ENCODE measurements at places on chromosomes 12 and 14.
A peak's percentile ranks its signal among the peaks of the same experiment; 100 is the strongest.

GRCh38 chr14:68795597-68796417 is 2.9 kb upstream of the ZFP36L1 start:
- DNase-seq = peak; percentile 84

GRCh38 chr14:91419451-91419850 is 1.8 kb upstream of the CCDC88C start:
- DNase-seq = no peak

GRCh38 chr12:109092497-109093021 is 713 bp downstream of the ALKBH2 start:
- DNase-seq = no peak

DNA sequence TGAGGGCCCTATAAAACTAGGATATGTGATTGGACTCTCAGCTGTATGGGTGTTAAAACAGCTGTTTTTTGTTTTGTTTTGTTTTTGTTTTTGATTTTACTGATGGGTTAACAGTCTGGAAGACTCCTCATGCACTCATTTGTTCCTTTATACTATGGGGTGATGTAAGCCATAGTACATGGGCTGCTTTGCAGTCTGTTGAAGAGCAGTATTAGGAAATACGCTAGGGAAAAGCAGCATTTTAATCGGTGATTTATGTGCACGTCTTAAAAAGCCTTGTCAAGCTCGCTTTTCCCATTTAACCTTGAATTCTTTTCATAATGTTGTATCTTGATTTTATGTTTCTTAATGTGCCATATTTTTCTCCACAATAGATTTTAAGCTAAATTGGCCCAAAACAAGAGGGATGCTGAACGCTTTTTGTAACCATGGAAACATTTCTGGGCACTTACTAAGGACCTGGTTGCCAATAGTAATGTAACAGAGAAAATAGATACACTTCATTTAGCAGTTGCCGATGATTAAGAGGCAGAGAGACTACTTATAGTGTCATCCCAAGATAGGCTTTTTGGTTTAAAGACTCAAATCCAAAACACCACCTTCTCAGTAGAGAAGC is 244.0 kb downstream of the SNAPC1 start:
- DNase-seq = no peak

DNA sequence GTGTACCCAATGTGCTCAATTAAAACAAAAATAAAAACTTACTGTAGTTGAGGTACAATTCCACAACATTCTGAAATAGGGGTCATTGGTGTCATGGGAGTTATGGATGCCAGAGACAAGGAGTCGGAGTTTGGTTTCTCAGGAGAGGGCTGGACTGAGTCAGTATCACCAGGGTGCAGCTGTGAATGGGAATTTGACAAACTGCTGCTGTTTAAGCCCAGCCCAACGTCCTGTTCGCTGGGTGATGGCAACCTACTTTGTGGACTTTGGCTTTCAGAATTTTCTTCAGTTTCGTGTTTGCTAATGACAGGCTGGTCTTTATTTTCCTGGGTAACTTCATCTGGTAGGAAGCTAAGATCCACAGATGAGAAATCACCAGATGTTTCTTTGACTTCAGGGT is 3.9 kb downstream of the TBPL2 start:
- no peak for DNase-seq

DNA sequence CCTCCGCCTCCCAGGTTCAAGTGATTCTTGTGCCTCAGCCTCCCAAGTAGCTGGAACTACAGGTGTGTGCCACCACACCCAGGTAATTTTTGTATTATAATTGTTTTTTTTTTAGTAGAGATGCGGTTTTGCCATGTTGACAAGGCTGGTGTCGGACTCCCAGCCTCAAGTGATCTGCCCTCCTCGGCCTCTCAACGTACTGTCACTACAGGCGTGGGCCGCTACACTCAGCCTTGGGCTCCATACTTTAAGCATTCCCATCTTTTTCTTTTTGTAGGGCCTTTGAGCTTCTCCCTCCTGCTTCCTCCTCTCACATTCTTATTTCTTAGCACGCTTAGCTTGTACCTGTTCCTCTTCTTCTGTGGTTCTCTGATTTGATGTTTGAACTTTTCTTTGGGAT is 62.8 kb downstream of the SERPINA3 start:
- DNase-seq = no peak

GRCh38 chr12:51874000-51874399 is 13.9 kb upstream of the ANKRD33 start:
- no peak for DNase-seq

- no peak for DNase-seq
Observed at GRCh38 chr14:48665077-48665784, 920.9 kb downstream of the RPS29 start.

- DNase-seq = no peak
Observed at GRCh38 chr12:122895320-122895703, 612 bp downstream of the VPS37B start.

- DNase-seq = no peak
Observed at GRCh38 chr12:68264857-68265256, 11.5 kb upstream of the IL22 start.
